ENCODE measurements at places on chromosomes 11 and 22.

- DNase-seq, result no peak
These were observed 438.9 kb downstream of the NTM start for GRCh38 chr11:131809203-131809918.

- no peak for DNase-seq
These were observed 9.7 kb downstream of the PATE3 start for GRCh38 chr11:125797641-125798040.

DNA sequence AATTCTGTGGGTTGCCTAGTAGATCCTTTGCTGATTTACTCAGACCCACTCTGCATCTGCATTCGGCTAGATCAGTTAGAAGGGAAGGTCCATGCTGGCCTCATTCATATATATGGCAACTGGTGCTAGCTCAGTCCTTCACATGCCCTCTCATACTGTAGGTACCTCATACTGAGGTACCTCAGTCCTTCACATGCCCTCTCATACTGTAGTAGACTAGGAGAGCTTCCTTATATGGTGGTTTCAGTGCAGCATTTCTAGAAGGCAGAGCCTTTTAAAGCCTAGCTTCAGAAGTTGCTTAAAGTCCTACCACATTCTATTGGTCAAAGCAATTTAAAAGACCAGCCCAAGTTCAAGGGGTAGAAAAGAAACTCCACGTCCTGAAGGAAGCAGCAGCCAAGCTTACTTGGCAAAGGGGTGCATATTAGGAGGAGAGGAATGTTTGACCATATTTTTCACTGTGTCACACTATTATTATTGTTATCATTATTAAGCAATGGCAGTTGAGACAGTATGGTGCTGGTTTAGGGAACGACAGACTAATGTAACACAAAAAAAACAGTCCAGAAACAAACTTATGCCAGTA lies 356.4 kb downstream of the DYNC2H1 start:
- no peak for DNase-seq

DNA sequence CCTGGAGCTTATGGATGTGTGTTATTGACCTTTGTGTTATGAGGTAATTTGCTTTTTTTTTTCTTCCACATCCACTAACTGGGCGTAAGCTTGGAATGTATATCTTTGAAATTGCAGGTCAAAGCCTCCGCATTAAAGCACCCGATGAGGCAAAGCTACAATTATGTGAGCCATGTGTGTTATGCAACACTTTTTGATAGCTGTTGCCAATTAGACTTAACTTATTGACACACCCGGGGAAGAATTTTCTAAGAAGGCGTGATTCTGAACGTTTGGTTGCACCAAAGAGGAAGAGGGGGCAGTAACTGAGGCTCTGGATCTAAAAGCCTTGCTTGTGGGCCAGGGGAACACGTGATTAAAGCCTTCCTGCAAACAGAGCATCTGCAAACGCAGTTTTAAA lies 610 bp upstream of the TEX12 start:
- DNase-seq, result no peak

DNA sequence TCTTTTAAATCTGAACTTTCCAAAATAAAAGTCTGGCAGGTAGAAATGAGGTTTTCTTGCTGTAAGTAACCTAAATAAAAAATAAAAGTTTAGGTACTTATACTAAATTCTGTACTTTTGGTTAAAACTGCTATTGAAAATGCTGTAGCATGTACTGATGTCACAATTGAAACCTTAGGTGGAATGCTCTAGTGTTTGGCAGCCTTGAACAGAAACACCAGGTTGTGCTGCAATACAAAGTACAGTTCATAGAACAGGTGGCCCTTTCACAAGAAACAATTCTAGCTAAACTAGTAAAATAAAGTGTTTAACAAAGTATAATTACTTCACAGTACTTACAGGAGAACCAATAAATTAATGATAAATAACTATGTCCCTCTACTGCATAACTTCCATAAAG lies 25.1 kb downstream of the NPAT start:
- no peak for DNase-seq

DNA sequence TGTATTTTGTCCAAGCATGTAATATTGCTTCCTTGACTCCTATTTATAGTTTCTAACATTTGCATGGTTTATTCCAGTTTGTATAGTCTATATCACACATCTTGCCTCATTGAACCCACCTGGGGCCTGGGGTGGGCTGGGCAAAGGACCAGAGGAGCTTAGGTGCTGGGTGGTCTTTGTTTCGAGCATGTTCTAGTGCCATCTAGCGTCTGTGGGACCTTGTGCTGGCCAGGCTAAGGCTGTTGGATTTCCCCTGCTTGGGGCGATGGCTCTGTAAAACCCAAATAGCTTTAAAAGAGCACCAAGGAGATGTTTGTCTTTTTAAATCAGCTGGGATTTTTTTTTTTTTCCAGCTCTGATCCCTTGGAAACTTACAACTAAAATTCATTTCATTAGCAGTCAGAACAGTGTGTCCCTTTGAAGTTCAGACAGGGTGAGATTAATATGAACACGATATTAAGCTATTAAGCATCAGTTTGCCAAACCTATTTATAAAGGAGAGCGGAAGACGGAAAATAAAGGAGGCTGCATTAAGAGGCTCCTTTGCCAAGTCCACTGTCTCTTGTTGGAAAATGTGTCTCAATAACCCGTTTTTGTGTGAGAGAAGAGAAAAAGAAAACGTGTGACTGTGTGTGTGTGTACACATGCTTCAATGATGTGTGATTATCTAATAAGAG lies 157.4 kb downstream of the COMMD9 start:
- DNase-seq, result peak; percentile 48

DNA sequence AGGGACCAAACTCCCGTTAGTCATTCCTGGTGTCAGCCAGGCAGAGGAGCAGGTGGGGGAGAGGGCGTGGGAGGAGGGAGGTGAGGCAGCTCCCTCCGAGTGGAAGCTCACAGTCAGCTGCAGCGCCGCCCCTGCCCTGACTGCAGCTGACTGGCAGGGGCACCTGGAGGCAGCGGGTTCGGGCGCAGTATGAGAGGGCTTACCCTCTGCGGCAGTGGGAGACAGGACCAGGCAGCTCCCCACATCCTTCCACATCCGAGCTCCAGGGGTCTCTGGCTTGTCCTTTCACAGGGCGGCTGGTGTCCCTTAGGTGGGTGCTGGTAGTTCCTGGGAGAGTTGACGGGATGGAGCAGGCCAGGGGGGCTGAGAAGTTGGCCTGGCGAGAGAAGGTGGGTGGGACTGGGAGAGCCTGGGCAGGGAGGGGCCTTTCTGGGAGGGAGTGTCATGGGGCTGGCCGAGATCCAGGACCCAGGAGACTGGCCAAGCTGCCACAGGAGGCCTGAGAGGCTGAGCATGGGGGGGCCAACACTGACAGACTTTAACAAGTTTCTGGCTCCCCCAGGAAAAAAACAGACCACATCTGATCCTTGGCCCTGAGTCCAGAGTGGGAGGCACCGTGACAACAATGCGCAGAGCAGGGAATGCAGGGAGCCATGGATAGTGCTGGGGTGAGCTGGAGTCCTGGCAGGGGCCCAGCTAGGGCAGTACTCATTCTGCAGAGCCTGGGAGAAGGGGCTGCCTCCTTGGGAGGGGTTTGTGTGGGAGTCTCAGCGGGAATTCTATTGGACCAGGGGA lies 4.9 kb downstream of the ADORA2A start:
- no peak for DNase-seq

- DNase-seq, result no peak
These were observed 97.3 kb downstream of the COMMD9 start for GRCh38 chr11:36191941-36192340.

All from nephron progenitor cell (in vitro differentiated cells).